ENCODE measurements at places on chromosomes 7 and 10.

DNA sequence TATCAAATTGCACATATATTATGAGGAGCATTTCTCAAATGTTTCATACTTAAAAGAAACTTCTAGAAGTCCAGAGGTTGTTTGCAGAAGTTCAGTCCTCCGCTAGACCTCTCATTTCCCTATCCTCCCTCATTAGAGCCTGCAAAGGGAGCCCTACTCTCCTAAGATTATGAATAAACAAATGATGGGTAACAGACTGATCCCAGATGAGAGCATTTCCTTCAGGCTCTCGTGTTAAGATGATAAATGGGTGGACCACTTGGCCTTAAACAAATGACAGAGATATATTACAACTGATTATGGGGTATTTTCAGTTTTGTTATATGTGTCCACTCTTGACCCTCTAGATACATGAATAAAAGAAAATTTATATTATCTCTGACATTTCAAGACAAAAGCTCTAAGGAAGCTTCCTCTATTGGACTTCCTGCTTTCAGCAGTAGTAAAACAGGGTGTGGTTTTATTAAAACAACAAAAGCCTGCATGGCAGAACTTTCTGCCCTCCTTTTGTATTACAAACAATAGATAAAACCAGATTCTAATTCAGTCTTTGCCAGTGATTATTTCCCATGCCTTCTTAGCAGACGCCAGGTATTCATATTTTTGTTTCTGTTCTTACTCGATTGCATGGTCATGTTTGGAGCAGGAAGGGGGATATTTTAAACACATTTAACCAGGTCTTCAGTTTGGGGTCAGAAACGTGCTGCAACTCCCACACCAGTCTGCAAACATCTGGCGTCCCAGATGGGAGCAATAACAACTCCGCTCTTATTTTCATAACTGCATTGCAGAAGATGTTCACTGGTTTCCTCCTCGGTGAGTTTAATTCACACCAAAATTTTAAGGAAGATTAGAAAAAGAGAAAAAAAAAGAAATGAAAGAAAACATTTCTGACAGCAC, 52.4 kb upstream of the FAM204A start:
- H3K4me3 ChIP-seq, result no peak overlapping the region
- no peak for DNase-seq
- H3K27ac ChIP-seq, result no peak overlapping the region
- no peaks in the 10 kb centered on the region for H3K36me3 ChIP-seq
- no peaks in the 10 kb centered on the region for H3K4me1 ChIP-seq

- no peak for DNase-seq
- H3K4me3 ChIP-seq, result no peak overlapping the region
Measured at GRCh38 chr7:7017707-7018280, 164.6 kb upstream of the C1GALT1 start.

DNA sequence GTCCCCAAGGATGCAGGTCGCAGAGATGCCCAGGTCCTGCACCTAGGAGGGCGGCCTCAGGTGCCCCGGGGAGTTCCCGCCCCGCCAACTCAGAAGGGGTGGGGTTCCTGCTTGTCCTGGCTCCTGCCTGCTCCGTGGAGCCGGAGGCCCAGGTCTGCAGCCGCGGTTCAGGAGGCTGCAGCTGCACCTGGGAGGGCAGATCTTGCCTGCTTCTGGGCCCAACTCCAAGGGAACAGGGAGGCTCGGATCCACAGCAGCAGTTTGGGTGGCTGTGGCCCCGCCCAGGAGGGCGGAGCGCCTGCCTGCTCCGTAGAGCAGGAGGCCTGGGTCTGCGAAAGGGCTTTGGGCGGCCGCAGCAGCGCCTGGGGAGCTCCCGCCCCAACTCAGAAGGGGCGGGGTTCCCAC, 108.2 kb upstream of the EGR2 start:
- no peak overlapping the region for H3K4me3 ChIP-seq
- DNase-seq, result no peak
- H3K36me3 ChIP-seq, result no peaks in the 10 kb centered on the region
- H3K27me3 ChIP-seq, result no peaks in the 10 kb centered on the region
- H3K4me1 ChIP-seq, result no peaks in the 10 kb centered on the region
- H3K27ac ChIP-seq, result no peak overlapping the region

GRCh38 chr7:124761164-124761715, 4.4 kb downstream of the GPR37 start:
- H3K27ac ChIP-seq, result no peak overlapping the region
- no peak for DNase-seq
- peaks cover 9% of the 10 kb centered on the region for H3K27me3 ChIP-seq

Data from neuronal stem cell (in vitro differentiated cells).